NB4 (cell line): ENCODE measurements at places on chromosomes 1 and 21.

DNA sequence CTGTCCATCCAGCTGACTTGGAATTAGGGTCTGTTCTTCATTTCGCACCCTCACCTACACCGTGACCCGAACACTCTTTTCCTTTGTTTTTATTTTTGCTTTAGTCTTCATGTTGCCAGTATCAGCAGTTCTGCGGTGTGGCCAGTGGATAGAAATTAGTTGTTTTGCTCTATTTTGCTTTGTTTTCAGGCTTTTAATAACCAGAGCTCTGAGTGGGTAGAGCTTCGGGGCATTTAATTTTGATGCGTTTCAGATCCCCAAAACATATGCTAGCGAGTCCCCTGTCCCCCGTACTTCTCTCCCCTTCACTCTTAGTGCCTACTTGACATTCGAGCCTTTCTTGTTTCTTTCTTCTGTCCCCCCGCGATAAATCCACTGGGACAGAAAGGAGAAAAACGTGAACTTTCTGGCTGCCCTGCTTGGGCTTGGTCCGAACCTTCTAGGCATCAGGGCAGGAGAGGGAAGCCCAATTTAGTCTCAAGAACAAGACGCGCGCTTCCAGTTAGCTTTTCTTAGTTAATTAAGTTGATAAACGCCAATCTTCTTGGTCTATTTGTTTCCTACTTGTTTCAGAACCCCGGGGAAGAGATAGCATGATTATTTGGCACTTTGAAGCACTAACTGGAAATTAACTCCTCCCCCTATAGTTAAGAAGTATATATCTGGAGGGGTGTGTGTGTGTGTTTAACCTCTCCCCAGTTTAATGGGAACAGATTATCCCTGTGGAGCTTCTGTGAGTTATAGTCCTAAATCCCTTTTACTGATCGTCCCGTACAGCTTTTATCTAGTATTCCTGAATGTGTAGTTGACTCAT, 839 bp downstream of the SWT1 start:
- DNase-seq: peak; percentile 10

DNA sequence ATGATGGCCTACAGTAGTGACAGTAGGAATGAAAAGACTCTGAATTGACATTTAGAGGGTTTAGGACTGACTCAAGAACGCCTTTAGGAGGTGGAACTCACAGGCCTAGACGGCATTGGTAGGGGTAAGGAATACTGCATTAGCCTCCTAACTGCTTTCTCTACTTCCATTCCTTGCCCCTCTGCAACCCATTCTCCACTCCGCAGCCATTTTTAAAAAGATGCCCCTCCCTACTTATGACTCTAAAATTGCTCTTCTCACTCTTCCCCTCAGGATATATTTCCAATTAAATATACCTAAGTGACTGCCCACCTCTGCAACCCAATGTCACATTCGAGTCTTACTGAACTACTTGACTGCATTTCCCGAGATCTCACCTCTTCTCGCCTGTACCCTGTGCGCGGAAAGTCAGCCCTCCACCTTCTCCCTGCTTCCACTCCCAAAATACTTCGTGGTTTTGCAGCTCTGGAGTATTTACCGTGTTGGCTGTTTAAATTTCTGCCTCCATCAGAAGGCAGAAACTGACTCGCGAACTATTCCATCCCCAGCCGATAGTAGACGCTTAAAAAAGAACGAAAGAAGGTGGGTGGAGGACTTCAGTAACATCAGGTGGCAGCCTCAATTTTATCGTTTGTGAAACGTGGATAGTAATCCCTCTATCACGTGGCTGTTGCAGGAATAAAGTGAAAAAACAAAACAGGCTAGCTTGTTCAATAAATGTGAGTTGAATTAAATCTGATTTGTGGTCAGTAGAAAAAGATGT, 1.1 kb upstream of the YBX1 start:
- DNase-seq: peak; percentile 56

DNA sequence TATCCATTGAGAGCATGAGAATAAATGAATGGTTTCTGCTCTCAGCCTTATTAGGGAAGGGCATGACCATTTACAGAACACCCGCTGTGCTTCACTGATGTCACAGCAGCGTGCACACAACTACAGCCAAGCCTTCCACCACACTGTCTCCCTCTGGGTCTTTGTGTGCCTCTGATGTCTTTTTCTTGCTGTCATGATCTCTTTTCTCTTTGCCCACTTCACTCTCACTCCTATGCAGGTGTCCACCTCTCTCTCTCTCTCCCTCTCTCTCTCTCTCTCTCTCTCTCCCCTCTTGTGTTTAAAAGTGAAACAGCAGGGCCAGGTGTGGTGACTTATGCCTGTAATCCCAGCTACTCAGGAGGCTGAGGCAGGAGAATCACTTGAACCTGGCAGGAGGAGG, 232.5 kb upstream of the JUN start:
- DNase-seq: no peak

- DNase-seq: no peak
Observed at GRCh38 chr1:3598051-3598491, 13.2 kb downstream of the MEGF6 start.

DNA sequence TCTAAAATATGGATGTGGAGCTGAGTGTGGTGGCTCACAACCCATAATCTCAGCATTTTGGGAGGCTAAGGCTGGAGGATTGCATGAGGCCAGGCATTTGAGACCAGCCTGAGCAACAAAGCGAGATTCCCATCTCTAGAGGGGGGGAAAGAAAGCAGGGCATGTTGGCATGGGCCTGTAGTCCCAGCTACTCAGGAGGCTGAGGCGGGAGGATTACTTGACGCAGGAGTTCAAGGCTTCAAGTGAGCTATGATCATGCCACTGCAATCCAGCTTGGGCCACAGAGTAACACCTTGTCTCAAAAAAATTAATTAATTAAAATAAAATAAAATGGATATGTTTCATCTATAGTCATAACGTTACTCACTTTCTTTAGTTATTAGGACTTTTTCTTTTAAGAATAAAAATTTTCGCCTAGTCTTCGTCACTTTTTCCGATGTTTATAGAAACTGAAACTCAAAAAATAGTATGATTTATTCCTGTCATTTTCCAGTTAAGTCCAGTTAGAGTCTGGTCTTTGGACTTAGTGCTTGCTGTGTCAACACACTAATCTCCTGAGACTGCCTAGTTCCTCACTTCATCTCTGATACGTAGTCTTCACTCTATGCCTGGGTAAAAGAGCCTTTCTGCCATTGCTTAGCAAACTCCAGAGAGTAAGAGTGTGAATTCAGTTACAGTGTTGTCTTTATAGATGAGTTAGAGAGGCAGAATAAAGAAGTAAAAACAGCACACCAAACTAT, 28.0 kb downstream of the IARS2 start:
- DNase-seq: peak; percentile 36

DNA sequence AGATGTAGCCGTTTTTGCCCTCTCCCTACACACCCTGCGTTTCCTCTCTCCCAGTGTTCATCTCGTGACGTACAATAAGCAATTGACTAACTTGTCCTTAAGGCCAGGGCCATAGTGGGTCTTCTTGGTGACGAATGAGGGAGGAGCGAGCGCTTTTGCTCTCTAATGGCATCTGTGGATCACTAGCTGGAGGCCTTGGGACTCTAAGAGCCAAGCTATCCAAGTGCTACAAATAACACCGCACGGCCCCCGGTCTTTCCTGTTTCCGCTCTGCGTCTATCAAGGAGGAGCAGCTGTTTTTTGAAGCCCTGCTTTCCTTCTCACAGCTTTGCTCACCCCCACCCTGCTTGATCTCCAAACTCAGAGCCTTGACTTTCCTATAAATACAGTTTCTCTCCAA, 25.2 kb downstream of the EVA1C start:
- no peak for DNase-seq

DNA sequence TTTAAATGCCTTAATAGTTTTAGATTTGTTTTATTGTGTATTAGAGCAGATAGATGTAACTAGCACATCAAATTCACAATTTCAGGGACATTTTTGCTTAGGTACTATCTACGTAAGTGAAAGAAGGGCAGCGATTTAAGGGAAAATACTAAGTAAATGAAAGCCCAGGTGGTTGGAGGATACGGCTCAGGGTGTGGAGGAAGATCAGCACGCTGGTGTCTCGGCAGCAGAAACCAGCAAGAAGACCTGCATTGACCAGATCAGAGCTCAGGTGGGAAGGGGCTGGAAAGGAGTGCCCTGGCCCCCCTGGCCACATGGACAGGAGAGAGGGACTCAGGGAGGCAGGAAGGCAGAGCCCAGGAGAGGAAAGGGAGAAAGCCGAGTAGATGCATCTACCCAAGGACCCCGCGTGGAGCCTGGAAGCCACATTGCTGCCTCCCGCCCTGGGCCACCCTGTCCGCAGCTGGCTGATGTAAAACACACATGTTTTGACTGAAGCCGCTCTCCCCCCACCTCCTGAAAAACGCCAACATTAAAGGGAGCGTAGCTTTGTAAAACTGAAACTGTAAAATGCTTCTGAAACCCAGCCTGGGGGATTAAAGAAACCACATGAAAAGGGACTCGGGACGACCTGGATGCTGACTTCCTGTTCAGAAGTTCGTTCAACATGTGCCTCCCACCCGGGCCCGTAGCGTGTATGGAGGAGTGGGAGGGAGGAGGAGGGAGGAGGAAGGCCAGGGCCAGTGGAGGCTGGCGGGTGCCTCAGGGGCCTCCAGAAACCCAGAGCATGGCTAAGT, 72.6 kb upstream of the TARDBP start:
- peak; percentile 78 for DNase-seq

DNA sequence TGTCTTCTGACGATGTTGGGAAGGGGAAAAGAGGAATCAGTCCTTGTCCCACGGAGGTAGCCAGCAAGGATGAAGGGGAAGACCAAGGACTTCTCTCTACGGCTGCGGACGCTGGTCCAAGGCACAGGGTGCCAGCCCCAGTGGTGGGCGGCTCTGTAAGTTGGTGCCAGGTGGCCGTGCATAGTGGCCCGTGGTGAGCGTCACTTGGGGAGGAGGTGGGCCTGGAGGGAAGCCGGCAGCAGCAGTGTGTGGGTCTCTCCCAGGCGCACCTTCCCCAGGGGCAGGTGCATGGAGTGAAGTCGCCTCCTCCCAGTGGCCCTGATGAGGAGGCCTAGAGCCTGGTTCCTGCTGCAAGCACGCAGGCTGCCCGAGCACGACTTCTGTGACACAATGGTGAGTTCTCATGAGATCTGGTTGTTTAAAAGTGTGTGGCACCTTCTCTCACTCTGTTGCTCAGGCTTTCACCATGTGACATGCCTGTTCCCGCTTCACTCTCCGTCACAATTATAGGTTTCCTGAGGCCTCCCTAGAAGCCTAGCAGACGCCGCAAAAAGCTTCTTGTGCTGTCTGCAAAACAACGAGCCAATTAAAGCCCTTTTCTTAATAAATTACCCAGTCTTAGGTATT, 43.6 kb upstream of the TIAM1 start:
- DNase-seq: no peak

DNA sequence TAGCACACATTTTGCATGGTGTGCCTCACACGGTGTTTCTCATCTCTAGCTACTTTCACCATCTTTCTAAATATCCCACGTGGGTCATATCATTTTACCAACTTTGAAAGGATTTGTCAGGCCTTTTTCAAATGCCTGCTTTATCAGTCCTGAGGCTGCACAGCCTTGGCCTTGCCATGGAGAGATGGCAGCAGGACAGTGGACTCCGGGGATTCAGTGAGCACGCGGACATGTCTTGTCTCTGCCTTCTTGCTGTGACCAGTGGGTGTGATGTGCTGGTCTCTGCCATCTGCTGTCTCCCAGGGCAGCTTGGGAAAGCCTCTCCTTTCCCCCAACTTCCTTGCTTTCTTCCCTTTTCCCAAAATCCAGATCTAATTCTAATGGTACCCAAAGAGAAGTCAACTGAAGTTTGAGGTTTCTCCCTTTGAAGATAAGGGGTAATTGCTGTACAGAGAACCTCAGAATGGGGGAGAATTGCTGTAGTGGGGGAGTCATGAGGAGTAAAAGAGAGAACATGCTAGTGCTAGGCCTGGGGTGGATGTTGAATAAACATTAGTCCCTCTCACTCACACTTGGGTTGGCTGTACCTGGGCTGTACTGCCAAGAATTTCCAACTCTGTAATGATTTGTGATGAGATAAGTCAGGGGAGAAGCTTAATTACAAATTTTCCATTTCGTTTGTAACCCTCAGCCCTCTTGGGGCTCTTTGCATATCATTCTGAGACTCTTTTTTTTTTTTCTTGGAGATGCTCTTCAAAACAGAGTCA, 99.5 kb downstream of the GALNT2 start:
- no peak for DNase-seq

DNA sequence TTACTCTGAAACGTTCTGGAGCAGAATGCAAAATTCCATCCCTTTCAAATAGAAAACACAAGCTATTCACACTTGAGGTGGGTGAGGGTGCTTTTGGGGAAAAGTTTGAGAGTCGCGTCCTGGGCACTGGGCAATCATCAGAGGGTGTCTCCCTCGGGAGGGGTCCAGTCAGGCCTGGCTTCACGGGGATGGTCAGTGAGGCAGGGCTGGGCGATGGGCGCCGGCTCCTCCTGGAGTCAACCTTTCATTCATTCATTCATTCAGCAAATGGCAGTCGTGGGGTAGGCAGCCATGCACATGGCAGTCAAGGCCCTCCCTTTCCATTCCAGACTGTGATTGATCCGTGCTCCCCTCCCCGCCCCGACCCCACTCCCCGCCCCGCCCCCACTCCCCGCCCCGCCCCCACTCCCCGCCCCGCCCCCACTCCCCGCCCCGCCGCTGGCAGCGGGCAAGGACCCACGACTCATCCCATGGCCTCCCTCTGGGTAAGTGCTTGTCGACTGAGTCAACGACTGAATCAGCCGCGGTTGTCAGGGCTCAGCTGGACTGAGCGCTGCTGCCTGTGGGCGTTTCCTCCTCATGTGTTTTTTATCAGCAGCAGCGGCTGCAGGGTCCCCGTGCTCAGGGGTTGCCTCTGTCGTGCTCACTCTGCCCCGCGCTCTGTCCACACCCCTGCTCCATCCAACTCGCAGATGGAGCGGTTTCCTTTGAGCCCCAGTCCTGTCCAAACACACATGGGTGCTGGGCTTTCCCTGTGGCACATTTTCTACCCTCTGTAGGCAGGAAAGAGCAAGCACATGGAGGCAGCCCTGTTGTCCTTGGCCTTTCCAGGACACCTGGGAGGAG, 12.5 kb upstream of the SPSB1 start:
- peak; percentile 51 for DNase-seq

DNA sequence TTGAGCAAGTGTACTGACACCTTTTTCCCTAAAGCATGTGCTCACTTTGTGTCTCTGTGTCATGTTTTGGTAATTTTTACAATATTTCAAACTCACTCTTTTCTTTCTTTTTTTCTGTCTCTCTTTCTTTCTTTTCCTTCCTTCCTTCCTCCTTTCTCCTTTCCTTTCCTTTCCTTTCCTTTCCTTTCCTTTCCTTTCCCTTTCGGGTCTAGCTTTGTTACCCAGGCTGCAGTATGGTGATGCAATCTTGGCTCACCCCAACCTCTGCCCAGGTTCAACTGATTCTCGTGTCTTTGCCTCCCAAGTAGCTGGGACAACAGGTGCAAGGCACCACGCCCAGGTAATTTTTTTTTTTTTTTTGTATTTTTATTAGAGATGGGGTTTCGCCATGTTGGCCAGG, 60.4 kb upstream of the TINAGL1 start:
- DNase-seq: no peak
